ENCODE measurements at places on chromosomes 1 and 21. TPM values are rescaled to one million over a fixed set of nuclear protein-coding genes. Genes with fewer than 3 reads are reported as not detected.

The PIK3CD gene
- total RNA-seq: 7.9 TPM

The URB2 gene
- total RNA-seq: 7.5 TPM

The TNFAIP8L2 gene
- 3.0 TPM for total RNA-seq

The KCNN3 gene
- total RNA-seq: 2.0 TPM

The TSSK3 gene
- 3.9 TPM for total RNA-seq

The AIRE gene
- total RNA-seq: not detected

The ADAMTSL4 gene
- total RNA-seq: 79.6 TPM

The LCK gene
- 1.1 TPM for total RNA-seq

The FBXO2 gene
- 3.0 TPM for total RNA-seq

The KRTAP19-3 gene
- total RNA-seq: not detected

The ITLN2 gene
- not detected for total RNA-seq

The GSTM2 gene
- 45.9 TPM for total RNA-seq

The KIAA0040 gene
- total RNA-seq: 9.3 TPM

The MEX3A gene
- 0.23 TPM for total RNA-seq

The TOMM40L gene
- total RNA-seq: 13.4 TPM

The FPGT gene
- 22.6 TPM for total RNA-seq

The CR1 gene
- total RNA-seq: 23.0 TPM

The S100A7A gene
- not detected for total RNA-seq

The KRTAP19-2 gene
- total RNA-seq: not detected

The FAM72B gene
- total RNA-seq: 0.57 TPM

The RIMKLA gene
- total RNA-seq: 0.74 TPM

The HTR1D gene
- not detected for total RNA-seq

The PTBP2 gene
- 51.1 TPM for total RNA-seq

The F3 gene
- total RNA-seq: 116 TPM

The CAPN9 gene
- not detected for total RNA-seq

The VCAM1 gene
- total RNA-seq: 17.3 TPM

The TSPAN1 gene
- total RNA-seq: 1.3 TPM

The WNT2B gene
- total RNA-seq: 2.5 TPM

The SPRR1B gene
- total RNA-seq: not detected

The SPRR2F gene
- total RNA-seq: 1.9 TPM

The CASQ1 gene
- total RNA-seq: 10.4 TPM

The OR2G6 gene
- total RNA-seq: not detected

The CR2 gene
- total RNA-seq: 0.19 TPM

The CYP2J2 gene
- not detected for total RNA-seq

The AXDND1 gene
- not detected for total RNA-seq

The LY9 gene
- 0.52 TPM for total RNA-seq

The WNT4 gene
- total RNA-seq: 0.32 TPM

The SPATA17 gene
- 0.48 TPM for total RNA-seq

The ISG15 gene
- 22.9 TPM for total RNA-seq

The TFAP2E gene
- total RNA-seq: 0.81 TPM

The GUCA2B gene
- total RNA-seq: not detected

The BRDT gene
- total RNA-seq: not detected

The UMODL1 gene
- not detected for total RNA-seq

The VANGL2 gene
- total RNA-seq: 2.0 TPM

The NCAM2 gene
- total RNA-seq: 7.0 TPM

The OR2T2 gene
- total RNA-seq: not detected

All from posterior vena cava (tissue), 2 donors.